Activated T-helper 9 cell treated with anti-CD3 and anti-CD28 coated beads, Interleukin-2, amount 50 U/mL, for 16 hours (primary cell): ENCODE measurements at places on chromosomes 5 and 9.

- no peak for DNase-seq
Measured at GRCh38 chr9:97237311-97237786, 70.1 kb upstream of the CCDC180 start.

DNA sequence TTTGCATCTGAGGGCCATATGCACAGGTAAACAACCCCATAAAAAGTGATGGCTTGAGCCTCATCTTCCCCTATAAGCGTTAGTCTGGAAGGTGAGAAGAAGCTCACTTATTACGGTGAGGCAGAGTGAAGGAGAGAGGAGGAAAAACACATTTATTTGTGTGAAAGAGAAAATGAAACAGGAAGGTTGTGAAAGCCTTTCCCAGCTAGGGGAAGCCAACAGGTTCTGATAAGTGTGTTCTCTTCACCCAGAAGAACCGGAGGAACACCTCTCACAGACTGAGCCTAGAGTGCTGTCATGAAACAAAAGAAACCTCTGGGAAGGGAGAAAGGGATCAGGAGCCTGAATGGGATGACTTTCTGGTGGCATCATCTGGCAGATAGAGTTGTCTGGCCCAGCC, 192.5 kb downstream of the PTTG1 start:
- no peak for DNase-seq

- peak; percentile 62 for DNase-seq
Measured at GRCh38 chr9:92097997-92098482, 17.2 kb downstream of the SPTLC1 start.

DNA sequence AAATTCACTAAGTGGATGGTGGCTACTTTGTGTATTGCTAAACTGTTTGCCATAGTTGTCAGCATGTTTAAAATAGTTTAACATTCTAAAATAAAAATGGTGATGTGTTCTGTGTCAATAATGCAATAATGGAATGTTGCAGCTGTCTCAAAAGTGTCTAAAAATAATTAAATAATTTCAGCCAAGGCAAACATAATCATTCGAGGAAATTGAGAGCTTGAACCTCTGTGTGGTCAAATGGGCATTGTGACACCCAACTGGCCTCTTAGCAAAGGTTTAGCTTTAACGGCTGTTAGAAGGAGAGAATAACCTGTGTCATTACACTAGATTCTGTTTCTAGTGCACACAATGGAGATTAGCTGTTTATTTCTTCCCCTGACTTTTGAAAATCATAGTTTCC, 278.5 kb downstream of the TMEM167A start:
- DNase-seq, result no peak

DNA sequence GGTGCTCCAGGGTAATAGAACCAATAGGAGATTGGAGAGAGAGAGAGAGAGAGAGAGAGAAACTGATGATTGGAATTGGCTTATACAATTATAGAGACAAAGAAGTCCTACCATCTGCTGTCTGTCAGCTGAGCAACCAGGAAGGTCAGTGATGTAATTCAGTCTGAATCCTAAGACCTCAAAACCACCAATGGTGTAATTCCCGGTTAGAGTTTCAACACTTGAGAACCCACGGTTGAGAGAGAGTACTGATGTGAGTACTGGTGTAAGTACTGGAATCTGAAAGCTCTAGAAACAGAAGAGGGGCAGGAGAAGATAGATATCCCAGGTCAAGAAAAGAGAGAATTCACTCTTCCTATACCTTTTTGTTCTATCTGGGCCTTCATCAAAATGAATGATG, 775.8 kb downstream of the EFNA5 start:
- no peak for DNase-seq

DNA sequence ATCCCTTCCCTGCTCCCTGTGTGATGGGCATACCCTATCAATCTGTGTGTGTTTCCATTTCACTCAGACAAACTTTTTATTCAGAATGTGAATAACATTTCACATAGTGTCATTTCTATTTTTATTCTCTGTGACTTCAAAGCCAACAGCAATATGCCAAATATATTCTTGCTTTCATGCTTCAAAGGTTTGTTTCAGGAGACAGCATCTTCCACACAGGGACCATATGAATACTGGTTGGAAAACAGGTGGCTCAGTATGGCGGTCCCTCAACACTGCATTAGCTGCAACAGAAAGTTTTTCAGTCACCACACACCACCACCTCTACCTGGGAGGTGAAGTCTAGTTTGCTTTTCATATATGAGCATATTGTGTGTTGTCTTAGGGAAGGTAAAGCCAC, 111.0 kb upstream of the PTPN3 start:
- no peak for DNase-seq

GRCh38 chr9:138076650-138077009, 199.0 kb downstream of the CACNA1B start:
- no peak for DNase-seq

- no peak for DNase-seq
Measured at GRCh38 chr5:55856516-55857246, 5.5 kb downstream of the IL31RA start.

DNA sequence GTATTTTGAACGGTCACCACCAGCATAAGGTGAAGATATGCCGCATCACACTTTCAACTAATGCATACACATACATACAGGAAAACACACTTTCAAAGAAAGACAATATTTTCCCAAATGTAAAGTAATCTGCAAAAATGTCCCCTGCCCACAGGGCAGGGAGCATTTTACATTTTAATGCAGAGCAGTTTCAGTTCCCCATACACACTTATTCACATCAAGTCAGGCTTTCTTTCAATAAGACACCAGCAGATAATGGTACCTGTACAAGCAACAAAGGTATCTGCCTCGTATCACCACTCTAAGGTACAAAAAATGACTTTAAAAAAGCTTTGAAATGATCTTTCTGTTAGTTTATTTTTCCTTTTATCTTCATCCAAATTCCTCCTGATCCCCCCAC, 247.1 kb upstream of the CCNG1 start:
- no peak for DNase-seq

GRCh38 chr5:115543365-115544042, 1.1 kb downstream of the FEM1C start:
- peak; percentile 21 for DNase-seq

DNA sequence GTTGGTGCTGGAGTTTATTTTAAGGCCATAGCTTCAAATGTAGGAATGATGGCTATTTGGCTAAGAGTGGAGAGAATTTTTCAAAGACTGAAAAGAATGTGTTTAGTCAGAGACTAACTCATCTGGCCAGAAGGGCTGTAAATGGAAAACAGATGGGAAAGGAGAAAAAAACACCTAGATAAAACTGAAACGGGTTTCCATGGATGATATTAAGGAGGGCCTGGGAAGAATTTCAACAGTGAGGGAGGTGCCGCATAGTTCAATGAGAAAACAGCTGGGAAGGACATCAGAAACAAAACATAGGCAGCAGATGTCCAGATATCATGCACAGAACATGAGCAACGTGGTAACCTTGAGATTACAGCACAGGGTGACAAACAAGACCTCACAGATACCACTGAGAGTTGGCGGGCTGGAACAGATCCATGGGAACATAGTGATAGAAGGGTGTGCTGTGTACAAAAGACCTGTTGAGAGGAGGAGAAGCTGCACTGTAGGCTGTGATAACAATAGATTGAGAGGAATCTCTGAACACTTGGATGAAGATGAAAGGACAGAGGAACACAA, 31.2 kb upstream of the RAD23B start:
- no peak for DNase-seq

GRCh38 chr5:89168766-89169165, 285.8 kb upstream of the MEF2C start:
- no peak for DNase-seq

GRCh38 chr5:22709743-22710142, 143.4 kb downstream of the CDH12 start:
- no peak for DNase-seq

DNA sequence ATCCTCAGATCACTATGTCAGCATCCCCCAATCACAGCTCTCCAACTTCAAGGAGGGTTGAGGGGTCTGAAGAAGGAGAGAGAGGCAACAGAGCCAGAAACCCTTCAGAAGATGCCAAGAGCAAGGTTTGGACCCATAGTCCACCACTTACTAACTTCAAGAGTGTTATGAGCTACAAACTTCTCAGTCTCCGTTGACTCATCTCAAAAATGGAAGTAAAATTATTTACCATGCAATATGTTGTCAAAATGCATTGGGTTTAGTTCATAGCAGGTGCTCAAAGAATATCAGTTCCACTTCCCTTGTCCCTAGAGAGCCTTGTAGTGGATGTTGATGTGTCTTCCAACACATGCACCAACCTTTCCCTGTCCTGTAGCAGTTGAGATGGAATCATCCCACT, 116.0 kb downstream of the KCNIP1 start:
- no peak for DNase-seq
